Stimulated activated CD8-positive, alpha-beta memory T cell treated with anti-CD3 and anti-CD28 coated beads, Interleukin-7, amount 100 ng/mL, for 48 hours (primary cell): ENCODE measurements at places on chromosomes 7 and 10.

GRCh38 chr7:2109936-2110609 lies 122.7 kb downstream of the MAD1L1 start:
- DNase-seq = peak; percentile 53

GRCh38 chr7:105591522-105591921 lies 10.2 kb upstream of the EFCAB10 start:
- DNase-seq = no peak

- no peak for DNase-seq
Observed at GRCh38 chr7:5557920-5558401, 134.3 kb upstream of the TNRC18 start.

- DNase-seq = no peak
Observed at GRCh38 chr10:124105594-124105993, 12.2 kb upstream of the CHST15 start.

DNA sequence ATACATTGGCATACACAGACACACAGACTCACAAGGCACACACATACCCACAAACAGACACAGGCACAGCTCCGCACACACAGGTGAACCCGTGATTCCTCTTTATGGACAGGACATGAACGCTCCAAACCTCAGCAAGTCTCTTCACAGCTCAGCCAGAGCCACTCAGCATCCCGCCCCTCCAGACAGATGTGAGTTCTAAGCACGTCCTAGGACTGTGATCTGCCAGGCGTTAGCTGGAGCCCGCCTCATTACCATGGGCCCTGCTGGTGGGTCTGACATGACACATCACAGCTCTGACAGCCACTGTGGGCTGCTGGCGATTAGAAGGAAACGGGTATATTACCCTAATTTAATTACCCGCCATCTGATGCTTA lies 176.7 kb upstream of the PPP2R2D start:
- no peak for DNase-seq

DNA sequence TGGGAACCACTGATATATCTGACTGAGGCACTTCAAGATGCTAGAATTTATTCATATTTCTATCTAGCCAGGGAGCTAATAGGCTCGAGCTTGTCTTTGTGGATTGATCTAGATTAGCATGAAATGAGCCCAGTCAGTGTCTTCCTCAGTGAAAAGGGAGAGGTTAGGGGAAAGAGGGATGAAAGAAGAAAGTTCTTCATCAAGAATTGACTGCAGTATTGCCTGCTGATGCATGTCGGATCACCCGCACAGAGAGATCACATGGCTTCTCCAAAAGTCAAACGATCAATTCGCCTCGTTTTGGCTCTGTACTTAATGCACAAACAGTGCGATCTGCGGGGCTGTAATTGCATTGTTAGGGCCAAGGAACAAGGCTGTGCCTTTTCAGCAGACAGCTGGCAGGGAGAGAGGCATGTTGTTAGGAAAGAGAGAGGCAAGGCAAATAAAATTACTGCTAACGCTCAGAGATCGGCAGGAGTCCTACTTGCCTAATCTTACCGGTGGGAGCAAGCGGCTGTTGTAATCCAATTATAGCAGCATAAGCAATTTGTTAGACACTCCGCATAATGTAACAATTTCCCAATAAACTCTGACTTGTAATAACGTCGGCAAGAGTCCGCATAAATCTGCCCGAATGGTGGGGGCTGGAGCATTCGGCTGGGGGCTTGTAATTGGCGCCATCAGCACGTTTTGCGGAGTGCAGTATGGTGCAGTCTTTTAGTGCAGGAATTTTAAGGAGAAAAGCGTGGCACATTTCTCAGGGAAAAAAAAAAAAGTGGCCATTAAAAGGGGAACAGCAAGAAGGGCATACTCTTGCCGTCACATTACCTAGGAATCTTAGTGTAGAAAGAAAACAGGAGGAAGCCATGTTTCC lies 102.1 kb downstream of the POLL start:
- no peak for DNase-seq
